ENCODE measurements at places on chromosomes 13 and 19.

GRCh38 chr13:19062019-19062646 is 119.5 kb downstream of the TUBA3C start:
- no peak for DNase-seq

DNA sequence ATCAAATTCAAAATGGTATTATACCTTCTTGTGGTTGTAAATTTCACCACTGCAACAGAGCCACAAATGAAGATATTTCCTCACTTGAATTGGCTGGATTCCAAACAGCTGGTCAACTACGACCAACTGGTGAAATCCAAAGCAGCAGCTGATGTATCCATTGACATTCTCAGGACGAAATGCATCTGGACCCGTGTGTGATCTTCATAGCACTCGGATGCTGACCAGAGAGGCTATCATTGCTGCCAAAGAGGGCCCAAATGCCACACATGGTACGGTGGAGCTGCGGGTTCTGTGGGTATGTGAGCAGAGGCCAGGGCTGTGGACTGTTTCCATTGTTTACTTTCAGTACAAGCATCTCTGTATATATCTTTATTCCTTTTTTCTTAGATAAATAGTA is 25.6 kb upstream of the PCCA start:
- no peak for DNase-seq

DNA sequence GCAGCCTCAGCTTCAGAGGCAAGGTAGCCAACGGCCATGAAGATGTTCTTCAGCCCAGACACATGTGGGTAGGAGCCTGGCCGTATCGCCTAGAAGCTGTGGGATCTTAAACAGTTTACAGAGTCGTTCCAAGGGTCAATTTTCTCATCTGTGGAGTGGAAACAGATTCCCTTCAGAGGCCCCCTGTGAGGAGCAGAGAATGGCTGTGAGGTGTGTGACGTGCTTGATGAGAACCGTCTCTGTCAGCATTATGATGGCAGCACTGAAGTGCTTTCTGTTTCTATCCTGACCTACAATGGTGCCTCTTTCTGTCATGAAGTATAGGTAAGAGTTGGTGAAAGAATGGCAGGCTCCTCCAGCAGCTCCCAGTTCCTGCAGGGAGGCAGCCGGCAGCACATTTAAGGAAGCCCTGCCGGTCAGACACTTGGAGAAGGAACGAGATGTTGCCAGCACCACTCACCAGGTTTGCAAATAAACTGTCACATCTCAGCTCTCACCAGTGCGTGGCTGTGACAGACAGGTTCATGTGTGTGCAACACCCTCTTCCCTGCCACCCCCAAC is 277.3 kb downstream of the FOXO1 start:
- DNase-seq = peak; percentile 34

DNA sequence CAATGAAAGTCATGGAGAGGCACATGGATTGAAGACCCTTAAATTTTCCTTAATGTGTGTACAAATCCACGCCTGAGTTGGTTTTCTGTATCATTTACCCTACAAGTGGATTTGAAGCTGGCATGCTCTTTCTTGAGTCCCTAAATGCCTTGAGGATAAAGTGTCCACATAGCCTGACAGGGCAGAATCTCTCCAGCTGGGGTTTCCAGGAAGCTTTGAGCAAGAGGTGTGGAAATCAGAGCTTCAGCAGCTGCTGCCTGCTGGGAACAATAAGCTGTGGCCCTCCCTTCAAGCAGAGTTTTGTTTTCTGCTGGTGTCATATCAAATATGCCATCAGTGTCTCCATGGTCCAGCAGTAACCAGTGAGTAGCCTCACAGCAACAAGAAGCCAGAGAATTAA is 120.3 kb upstream of the SERTM1 start:
- no peak for DNase-seq

DNA sequence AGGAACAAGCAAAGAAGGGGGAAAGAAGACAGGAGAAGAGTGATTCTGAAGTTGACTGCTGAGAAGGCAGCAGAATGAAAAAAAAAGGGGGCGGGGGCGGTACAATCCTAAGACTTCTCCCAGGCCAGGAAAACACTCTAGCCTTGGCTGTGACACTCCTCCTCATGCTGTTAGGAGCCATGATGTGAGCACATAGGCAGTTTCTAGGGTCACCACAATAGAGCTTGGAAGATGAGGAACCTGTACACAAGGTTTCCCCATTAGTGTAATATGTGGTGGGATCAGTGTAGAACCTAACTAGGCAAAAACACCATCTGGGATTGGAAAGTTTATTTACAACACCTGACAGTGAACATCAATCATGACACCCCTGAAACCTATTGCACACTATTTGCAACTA is 86.9 kb downstream of the FOXO1 start:
- no peak for DNase-seq

GRCh38 chr19:18108897-18109296 is 11.3 kb downstream of the MAST3 start:
- DNase-seq = no peak

GRCh38 chr13:95677564-95678266 is 776 bp downstream of the DNAJC3 start:
- no peak for DNase-seq

- no peak for DNase-seq
Observed at GRCh38 chr13:80441968-80442367, 101.0 kb upstream of the SPRY2 start.

GRCh38 chr19:18460900-18461299 is 23.0 kb upstream of the ISYNA1 start:
- no peak for DNase-seq

DNA sequence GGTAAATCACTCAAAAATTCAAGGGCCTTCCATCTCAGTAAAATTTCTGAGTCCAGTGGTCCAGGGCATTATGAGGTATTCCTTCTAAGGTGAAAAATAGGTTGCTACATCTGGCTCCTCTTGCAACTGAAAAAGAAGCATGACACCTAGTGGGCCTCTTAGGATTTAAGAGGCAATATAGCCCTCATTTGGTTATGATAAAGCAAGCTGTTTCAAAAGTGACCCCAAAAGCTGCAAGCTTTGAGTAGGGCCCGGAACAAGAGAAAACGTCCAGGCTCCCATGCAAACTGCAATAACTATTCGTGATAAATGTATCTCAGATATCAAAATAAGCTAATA is 1910.2 kb upstream of the PRR20A start:
- no peak for DNase-seq

GRCh38 chr13:95708391-95708774 is 31.4 kb downstream of the DNAJC3 start:
- no peak for DNase-seq

- DNase-seq = no peak
Observed at GRCh38 chr13:99977912-99978798, 3.4 kb upstream of the ZIC2 start.

DNA sequence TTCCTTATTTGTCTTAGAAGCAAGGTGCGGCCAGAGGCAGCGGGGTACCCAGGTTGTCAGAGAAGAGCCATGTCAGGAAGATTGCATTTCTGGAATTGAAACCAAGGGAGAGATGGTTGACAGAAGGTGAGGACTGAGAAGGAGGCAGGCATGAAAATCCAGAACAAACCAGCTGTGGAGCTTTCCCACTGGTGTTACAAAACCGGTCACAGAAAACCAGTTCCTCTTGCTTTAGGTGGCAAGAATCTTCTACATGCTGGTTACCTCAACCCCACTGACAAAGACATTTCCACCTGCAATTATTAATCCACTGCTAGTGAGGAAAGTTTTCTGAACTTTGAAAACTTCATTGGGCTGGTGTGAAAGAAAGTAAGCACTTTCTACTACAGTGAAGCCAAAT is 64.0 kb upstream of the MED4 start:
- no peak for DNase-seq

DNA sequence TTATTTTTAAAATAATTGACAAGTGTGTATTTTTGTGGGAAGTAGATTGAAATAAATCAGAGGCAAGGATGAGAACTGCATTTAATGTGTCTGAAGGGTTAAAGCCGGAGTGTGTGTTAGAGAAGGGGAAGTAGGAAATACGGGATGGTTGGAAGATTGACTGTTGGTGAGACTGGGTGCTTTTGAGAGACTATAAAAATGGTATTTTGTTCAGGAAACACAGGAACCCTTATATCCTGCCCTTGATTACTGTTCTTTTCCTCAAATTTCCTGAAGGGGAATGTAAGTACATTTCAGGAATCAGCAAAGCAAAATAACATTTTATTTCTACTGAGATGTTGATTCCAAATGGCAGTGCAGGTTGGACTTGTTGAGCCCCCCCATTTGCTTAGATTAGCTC is 15.1 kb downstream of the IFT88 start:
- DNase-seq = no peak

- no peak for DNase-seq
Observed at GRCh38 chr19:4533334-4533733, 1.7 kb downstream of the PLIN5 start.

GRCh38 chr13:42926555-42926954 is 65.5 kb downstream of the EPSTI1 start:
- no peak for DNase-seq

DNA sequence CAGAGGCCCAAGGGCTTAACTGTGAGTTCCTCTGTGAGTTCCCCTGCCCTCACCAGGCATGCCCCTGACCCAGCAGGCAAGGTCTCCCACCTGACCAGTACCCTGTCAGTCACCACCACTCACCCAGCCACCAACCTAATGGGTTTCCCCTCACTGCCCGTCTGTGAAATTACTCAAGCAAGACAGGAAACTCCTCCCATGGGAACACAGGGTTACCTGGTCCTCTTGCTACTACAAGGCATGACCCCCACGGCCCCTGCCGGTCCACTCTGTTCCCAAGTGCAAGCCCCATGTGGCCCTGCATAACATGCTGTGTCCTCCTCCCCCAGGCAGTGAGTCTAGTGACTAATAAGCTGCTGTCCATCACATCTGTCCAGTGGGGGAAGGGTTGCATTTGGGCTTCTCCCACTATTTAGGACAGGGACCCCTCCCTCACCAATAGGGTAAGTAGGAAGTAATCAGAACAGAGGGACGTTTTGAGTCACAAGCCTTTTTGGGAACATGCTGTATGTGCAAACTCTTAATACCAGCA is 8.0 kb upstream of the DHRS12 start:
- DNase-seq = no peak
